ENCODE measurements at places on chromosomes 16 and 17.

DNA sequence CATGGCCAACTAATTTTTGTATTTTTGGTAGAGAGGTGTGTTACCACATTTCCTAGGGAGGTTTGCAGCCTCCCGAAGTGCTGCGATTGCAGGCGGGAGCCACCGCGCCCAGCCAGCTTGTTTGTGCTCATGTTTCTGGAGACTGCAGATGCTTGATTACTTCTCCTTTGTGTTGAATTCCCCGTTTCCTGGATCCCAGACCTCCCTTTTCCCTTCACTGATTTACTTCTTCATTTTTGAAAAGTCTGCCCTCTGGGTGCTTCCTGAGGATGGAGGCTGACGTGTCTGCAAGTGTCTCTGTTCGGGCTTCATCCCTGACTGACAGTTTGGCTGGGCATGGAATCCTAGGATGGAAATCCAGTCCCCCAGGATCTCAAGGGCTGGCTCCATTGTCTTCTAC lies 7.0 kb upstream of the TRIM47 start:
- DNase-seq, result no peak

DNA sequence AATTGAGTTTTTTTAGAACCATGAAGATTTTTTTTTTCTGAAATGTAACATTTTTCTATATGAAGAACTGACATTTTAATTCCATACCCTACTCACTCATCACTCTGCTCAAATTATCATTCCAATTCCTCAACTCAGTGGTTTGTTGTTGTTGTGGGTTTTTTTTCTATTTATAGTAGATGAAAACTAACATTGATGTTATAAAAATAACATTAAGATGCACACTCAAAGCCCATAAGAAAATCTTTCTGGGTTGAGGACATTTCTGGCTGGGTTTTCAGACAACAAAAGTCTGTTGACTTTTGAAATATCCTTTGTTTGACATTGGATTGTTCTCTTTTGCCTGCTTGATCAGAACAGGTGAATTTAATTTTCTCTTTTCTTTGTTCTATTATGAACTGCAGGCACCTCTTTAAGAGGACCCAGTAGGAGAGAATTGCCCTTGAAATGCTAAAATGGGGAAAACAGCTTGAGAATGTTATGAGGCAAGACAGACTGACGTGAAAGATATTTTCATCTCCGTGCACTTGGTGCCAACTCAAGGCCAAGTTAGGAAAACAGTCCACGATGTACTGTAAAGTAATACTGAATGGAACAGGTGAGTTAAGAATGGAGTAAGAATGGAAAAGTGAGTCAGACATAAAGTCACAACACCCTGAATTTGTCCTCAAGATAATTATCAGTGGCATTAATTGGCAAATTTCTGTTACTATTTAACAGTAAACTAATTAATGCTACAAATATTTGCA lies 16.1 kb upstream of the ABCA5 start:
- no peak for DNase-seq

DNA sequence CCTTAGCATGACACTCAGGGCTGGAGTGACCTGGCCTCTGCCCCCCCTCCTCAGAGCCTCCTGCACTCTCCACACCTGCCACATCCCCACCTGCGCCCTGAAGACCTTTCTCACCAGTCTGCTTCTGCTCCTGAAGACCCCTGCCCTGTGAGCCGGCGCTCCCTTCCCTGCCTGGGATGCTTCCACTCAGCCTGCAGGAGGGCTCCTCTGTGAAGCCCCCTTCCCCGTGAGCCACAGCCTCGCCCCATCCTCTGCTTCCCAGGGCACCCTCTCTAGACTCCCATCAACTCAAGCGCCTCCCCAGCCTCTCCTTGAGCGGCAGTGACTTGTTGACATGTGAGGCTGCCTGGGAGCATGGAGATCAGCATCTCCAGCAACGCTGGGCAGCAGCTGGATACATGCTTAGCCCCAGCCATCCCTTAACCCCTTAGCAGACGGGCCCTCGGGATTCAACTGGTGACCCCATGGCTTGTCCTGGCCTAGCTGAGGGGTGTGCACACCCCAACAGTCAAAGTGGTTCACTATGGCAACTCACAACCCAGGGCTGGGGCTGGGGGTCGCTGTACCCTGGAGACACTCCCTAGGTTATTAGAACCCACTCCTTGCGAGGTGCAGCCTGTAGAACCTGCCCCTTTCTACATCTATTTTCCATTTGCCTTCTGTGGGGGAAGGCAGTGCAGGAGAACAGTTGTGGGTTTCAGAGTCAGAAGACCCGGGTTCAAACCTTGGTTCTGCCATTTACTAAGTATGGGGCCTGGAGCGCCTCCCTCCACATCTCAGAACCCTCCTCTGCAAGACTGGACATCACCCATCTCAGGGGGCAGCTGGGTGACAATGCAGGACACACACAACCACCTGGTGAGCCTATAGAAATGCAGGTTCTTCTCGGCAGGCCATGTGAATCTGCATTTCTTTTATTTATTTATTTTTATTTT lies 21.5 kb downstream of the TMEM235 start:
- DNase-seq, result no peak

- no peak for DNase-seq
Observed at GRCh38 chr16:54006693-54007092, 279.9 kb downstream of the IRX3 start.

- no peak for DNase-seq
Observed at GRCh38 chr17:50267074-50267841, 7.0 kb upstream of the TMEM92 start.

DNA sequence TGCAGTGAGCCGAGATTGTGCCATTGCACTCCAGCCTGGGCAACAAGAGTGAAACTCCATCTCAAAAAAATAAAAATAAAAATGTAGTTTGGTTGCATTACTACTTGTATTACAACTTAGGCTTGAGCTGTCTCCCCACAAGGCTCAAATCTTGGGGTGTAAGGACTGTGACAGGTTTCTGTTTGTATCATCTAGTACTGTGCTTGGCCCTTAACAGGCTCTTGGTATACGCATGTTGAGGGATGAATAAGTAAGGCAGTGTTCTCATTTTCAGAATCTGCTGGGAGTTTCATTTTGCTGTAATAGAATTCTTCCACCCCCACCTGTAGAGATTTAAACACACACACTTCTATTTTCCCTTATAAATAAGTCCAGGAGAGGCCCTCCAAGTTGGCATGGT lies 289.4 kb upstream of the EEF2KMT start:
- DNase-seq, result no peak

DNA sequence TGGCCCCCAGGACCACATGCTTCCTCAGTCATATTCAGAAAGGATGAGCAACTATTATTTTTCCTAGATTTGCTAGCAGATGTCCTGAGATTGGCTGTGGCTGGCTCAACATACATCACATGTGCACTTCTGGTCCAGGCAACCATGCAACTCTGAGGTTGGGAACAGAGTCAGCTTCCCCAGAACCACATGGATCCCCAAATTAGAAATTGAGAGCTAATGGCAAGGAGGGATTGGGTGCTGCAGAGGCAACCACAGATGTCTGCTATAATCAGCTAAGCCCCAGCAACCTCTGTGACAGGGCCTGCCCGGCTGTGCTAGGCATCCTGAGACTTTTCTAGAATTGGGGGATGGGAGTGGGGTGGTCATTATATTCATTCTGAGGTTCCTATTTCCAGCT lies 33.8 kb upstream of the CLEC18A start:
- no peak for DNase-seq

DNA sequence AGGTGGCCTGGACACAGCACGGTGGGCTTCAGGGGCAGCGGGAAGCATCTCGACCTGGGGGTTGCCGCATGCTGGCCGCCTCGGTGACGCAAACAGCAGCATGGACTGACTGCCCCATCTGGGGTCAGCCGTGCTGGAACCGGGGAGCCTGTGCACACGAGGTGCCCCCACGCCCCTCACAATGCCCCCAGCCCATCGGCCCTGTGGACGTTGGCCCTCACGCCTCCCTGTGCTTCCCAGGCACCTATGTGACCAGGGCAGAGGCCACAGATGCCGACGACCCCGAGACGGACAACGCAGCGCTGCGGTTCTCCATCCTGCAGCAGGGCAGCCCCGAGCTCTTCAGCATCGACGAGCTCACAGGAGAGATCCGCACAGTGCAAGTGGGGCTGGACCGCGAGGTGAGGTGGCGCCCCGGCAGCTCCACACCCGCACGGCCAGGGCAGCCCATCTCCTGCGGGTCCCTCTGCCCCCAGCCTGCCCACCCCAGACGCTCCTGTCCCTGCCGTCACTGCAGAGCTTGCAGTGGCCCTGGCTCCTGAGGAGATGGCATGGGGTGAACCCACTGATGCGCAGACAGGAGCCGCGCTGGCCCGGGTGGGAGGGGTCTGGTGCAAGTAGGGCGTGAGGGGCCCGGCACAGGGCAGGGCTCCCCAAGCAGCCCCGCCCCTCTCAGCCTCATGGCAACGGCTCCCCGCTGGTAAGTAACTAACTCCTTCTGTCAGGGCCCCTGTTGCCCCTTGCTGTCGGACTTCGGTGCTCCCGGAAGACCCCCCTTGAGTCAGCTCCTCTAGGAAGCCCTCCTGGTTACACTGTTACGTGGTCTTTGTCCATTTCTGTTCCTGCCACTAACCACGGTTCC lies 13.6 kb downstream of the CDH15 start:
- DNase-seq, result no peak

- no peak for DNase-seq
Observed at GRCh38 chr17:27322690-27323508, 29.0 kb downstream of the WSB1 start.

DNA sequence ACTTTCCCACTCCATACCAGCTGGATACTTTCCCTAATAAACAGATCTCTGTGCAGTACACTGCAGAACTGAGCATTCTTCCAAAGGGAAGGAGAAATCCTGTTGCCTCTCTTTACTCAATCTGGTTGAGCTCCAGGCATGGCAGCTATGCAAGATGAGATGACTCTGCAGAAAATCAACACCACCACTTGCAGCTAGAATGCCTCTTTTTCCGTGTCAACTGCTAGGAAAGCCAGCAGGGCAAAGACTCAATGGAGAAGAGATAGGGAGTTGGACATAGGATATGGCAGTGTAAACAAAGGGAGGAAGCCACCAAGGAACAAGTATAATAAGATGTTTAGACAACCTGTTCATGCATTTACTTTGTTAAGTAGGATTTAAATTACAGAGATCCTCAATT lies 40.4 kb upstream of the CORO6 start:
- DNase-seq, result no peak

DNA sequence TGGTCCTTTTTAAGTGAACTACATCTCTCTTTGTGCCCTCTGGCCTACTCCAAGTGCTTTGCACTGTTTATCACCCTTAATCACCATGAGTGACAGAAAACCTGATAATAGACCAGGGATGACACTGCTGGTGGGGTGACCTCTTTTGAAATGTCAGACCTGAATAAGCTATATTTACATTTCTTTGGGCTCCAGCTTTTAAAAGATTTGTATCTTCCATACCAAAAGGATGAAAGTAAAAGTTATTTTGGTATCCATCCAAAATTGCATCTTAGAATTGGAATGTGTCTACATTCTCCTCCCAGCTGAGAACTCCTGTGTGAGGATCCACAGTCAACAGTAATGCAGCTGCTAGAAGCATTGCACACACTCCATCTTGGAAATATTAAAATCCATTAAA lies 370.0 kb downstream of the CDH11 start:
- no peak for DNase-seq

GRCh38 chr17:69402052-69402451 lies 12.4 kb upstream of the MAP2K6 start:
- DNase-seq, result no peak

- no peak for DNase-seq
Observed at GRCh38 chr17:47660064-47660492, 10.4 kb downstream of the KPNB1 start.

- no peak for DNase-seq
Observed at GRCh38 chr16:86471896-86472295, 38.4 kb upstream of the FOXF1 start.

DNA sequence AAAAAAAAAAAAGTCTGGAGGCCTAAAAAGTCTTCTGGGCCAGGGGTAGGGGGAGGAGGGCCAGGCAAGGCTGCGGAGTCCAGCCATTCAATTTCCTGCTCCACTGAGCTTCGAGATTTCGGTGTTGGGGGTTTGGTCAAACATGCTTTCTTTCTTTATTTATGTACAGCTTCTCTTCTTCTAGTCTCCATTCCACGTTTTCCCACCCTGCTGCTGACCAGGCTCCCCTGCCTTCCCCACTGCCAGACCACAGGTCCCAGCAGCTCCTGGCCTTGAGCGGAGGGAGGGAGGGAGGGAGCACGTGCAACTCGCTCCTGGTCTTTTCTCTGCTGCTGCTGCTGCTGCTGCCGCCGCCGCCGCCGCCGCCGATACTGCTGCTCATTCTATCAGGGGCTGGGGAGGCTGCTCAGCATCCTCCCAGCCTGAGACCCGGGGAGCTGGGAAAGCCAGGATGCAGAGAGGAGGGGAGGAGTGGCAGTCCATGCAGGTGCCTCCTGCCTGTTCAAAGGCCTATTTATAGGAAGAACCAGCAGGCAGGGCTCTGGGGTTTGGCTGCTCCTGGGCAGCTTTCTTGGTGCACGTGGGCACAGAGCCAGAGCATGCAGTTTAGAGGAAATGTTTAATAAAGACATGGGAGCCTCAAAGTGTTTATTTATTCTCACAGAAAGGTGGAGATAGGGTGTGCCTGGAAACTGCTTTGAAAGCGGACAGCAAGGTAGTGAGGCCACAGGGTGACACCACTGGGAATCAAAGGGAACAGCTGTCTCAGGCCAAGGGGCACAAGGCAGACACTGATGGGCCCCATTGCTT lies 23.4 kb upstream of the ZFHX3 start:
- DNase-seq, result no peak

DNA sequence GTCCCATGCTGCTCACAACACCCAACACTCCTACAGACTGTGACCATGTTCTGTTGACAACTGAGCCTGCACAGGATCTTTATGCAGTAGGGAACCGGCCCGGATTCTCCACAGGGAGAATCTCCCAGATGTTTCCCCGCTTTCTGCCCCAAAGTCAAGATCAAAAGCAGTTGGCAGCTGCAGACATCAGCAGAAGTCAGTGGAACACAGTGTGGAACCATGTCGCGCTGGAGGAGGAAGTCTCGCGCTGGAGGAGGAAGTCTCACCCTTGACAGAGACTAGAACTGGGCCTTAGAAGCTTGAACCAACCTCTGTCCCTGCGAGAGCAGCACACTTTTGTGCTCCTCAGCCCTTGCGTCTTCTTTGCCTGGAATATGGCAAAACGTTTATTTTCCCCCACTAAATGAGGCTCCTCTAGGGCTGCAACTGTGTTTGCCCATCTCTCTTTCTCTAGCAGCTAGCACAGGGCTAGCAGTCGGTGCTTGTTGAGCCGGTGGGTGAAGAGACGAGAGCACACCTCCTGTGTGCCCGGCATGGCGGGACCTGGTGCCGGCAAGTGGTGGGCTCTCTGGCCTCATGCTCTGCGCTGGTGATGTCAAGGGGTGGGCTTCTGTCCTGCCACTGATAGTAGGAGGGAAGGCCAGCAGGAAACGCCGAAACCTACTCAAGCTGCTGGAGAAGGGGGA lies 2.1 kb upstream of the MRC2 start:
- DNase-seq, result no peak
